ENCODE measurements at places on chromosomes 6 and 20.

- DNase-seq: no peak
These were observed 14.5 kb downstream of the TMX4 start for GRCh38 chr20:8005033-8005432.

DNA sequence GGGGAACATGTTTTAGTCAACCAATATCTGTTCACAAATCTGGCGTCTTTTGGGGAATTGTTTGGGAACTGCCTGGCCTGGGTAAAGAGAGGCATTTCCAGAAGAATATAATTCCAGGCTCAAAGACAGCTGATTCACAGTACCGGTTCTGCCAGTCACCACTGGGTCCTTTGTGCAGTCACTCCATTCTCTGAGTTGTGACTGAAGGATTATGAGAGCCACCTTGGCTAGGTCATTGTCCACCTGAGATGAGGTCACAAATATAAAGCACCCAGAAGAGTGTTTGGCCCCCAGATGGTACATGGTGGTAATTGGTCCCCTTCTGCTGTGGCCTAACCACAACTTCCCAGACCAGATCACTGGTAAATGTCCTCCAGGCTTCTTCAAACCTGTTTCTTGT, 121.0 kb upstream of the SPACA1 start:
- no peak for DNase-seq

DNA sequence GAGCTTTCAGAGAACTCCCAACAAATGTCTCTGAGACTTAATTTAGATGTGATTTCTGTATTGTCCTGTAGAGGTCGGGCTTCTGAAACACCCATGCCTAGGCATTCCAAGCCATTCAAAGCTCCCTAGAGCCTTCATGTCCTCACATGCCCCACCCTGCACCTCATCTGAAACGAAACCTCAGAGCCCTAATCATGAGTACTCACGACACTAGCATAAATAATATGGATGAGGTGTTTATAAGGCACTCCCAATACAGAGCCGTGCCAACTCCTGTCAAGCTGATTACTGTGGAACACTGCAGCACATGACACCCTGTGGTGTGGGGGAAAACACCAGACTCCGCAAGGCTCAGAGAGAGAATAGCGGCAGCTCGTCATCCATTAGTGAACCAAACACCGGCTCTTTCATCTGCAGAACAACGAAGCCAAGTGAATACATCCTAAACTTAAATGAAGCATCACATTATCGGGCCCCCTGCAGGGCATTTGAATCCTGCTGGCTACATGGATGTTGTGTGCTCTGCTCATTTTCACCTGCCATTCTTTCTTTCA, 83.8 kb downstream of the FNDC1 start:
- no peak for DNase-seq

GRCh38 chr20:53658322-53658721, 64.7 kb upstream of the ZNF217 start:
- no peak for DNase-seq

GRCh38 chr6:130505808-130506598, 140.2 kb downstream of the TMEM200A start:
- DNase-seq: no peak

Measured in progenitor cell of endocrine pancreas (in vitro differentiated cells).